ENCODE measurements at places on chromosomes 1 and 21. TPM values are rescaled to one million over a fixed set of nuclear protein-coding genes. Genes with fewer than 3 reads are reported as not detected.

FBLIM1 gene
- 27.8 TPM for total RNA-seq

DMBX1 gene
- 1.1 TPM for total RNA-seq

PAQR6 gene
- 5.1 TPM for total RNA-seq

LAX1 gene
- not detected for total RNA-seq

ITLN2 gene
- total RNA-seq = 0.85 TPM
